ENCODE measurements at places on chromosomes 13 and 19.

- no peak for DNase-seq
Measured at GRCh38 chr13:38024431-38024830, 154.9 kb upstream of the TRPC4 start.

DNA sequence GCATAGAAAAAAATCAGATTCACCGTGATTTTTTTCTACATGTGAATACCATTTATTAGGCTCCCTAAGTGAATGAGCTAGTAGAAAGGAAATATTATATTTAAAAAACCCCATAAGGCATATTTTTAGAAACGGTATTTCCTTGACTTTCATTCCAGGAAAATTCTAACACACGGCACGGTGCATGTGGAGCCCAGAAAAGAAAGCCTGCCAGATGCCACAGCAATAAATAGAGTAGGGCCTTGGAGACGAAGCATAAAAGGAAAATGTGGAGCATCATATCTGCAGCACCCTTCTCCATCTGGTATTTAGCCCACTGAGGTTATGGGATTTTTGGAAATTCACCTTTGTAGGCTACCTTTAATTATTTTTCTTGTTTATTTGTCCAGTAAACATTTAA lies 314.4 kb downstream of the ENOX1 start:
- no peak for DNase-seq

DNA sequence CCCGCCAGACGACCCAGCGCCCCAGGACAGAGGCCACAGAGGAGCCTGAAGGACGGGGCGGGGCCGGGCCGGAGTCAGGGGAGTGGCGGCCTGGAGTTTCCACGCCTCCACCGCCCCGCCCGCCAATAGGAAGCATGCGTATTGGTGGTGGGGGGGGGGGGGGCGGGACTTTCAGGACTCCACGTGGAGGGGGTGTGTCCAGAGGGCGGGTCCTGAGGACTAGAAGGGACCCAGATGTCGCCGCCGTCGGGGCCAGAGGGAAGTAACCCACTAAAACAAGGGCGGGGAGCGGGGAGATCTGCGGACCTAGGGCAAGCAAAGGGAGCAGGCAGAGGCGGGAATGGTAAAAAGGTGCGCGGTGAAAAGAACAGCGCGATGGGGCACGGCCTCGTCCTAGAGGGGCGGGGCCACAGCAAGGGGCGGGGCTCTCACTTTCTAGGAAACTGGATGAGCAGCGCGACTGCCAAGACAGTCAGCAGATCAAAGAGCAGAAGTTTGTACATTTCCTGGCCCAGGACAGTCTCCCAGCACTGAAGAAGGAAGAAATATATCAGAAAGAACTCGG lies 2.8 kb upstream of the LENG1 start:
- DNase-seq, result peak; percentile 87

- DNase-seq, result no peak
Measured at GRCh38 chr13:98508685-98509084, 68.2 kb downstream of the STK24 start.

- no peak for DNase-seq
Measured at GRCh38 chr13:98591721-98592361, 14.9 kb upstream of the STK24 start.

- DNase-seq, result peak; percentile 31
Measured at GRCh38 chr13:41004875-41005693, 14.0 kb downstream of the ELF1 start.

DNA sequence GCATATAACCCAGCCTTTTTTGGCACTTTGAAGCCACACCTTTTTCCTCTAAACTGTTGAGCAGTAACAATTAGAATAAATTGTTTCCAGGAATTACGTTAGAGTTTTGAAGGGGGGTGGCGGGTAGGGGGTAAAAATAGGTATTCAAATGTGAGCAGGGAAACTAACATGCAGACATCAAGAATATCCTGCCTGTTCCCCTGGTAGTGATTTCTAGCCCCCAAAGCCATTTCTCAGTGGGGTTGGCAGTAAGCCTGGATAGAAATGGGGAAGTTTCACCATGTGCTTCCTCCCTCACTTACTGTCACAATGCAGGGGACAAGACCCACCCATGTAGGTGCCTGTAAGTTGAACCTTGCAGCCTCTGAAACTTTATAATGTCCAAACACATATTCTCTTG lies 3.8 kb downstream of the DOCK9 start:
- DNase-seq, result no peak

DNA sequence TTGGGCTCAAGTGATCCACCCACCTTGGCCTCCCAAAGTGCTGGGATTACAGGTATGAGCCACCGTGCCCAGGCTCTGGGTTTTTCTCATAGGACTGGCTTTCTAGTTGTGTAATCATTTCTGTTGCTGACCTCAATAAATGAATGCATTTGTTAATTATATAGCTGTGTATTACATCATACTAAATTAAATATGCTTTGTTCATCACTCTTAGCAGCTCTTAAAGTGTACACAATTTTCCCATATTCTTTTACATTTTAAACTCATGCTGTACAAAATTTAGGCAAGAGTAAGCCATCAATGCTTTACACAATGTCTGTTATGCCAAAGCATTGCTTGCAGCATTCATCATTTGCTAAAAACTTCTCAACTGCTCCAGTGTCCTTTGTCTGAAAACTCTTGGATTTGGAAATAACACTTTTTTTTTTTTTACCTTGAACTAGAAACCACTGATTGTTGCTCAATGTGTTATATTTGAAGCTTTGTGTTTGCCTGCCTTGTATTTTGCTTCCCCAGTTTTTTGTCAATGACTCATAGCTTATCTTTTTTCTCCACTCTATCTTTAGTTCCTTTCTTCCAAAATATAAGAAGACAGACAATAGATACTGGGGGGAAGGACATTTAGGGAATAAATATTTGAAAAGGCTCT lies 31.4 kb downstream of the CCDC122 start:
- DNase-seq, result peak; percentile 58

DNA sequence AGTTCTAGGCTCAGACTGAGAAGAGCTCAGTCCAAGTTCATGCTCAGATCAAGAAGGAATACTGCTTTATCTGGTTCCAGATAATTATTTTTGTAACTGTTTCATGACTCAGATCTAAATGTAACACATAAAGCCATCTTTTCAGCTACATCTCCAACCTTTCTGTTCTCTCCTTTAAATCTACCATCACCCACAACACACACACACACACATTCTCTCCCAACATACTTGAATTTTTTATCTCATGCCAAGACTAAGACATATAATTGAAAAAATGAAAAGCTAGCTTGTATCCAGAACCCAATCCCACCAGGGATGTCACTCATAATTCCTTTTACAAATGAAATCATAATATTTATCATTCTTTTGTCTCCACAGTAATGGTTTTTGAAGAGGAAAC lies 7.6 kb downstream of the KATNAL1 start:
- no peak for DNase-seq

GRCh38 chr19:35363711-35364425 lies 5.6 kb downstream of the FFAR3 start:
- no peak for DNase-seq

GRCh38 chr13:70788074-70788473 lies 679.8 kb upstream of the KLHL1 start:
- no peak for DNase-seq

- no peak for DNase-seq
Measured at GRCh38 chr19:44576843-44577565, 36.4 kb upstream of the IGSF23 start.

DNA sequence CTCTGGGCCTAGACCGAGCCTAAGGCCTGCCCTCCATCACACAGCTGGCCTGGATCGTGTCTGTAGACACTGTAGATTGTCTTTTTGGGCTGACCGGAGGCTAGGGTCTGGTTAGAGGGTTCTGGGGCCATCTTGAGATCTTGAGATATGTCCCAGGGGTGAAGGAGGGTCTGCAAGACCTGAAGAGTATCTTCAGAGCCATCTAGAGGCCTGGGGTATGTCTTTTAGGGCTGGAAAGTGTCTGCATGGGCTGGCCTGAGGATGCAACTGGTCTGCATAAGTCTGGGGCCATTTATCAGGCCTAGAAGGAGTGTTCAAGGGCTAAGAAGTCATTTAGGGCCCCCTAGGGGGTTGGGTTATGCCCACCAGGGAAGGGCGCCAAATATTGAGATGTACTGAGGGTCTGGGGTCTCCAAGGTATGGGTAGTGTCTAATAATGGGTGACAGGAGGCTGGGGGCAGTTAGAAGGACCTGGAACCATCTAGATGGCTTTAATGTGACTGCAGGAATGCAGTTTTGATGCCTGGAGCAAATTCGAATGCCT lies 555 bp downstream of the SCAF1 start:
- DNase-seq, result no peak

All from COLO829 (cell line).